NCI-H187 treated with DMSO at 0.1 percent for 48 hours (cell line): ENCODE measurements at places on chromosomes 4 and X.

GRCh38 chr4:112206431-112206830, 25.2 kb upstream of the AP1AR start:
- no peak for DNase-seq

- no peak for DNase-seq
Measured at GRCh38 chr4:3044870-3045819, 29.2 kb downstream of the HTT-AS start.

- DNase-seq = no peak
Measured at GRCh38 chr4:168852933-168853713, 156.9 kb downstream of the CBR4 start.

DNA sequence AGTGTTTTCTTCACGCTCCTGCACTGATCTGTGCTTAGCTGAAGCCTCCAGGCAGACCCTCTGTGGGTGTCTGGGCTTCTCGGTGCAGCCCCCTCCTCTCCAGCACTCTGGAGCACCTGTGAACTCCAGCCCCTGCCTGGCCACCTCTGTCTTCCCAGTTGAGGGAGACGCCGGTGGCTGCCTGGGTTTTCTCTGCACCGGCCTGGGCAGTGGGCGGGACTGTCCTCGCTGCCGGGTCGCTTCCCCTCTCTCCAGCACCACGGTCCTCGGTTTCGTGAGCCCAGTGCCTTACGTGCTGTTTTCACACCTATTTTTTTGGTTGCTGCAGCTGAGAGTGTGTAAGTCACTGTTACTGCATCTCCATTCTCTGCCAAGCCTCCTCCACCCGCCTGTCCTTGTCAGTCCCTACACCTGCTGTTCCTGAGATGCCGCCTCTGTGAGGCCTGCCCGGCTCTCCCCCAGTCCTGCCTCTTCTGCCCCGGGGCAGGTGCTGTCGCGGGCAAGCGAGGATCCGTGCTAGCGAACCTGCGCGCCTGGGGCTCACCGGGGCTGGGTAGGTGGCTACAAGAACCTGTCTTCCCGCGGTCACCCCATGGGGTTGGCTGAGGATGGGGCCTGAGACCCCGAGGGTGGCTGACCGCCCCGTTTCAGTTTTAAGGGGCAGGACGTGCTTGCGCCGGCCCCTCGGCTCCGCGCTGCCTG, 2.4 kb upstream of the FGFRL1 start:
- DNase-seq = no peak

DNA sequence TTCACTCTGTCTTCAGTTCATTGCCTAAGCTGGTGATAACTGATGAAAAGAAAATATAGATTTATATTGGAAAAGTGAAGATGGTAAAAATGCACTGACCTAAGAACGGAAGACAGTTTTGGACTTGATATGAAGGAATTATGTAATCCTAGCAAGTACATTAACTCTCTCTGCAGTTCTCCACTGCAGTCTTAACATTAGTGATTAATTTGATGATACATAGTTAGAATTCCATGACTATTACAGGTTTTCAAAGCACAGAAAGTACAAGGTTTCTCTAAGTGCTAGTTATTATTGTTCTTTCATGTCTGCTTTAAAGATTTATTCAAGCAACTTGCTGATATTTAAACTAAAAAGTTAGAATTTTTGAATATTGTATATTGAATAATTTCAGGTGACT, 1591.7 kb upstream of the ADGRL3 start:
- DNase-seq = no peak

DNA sequence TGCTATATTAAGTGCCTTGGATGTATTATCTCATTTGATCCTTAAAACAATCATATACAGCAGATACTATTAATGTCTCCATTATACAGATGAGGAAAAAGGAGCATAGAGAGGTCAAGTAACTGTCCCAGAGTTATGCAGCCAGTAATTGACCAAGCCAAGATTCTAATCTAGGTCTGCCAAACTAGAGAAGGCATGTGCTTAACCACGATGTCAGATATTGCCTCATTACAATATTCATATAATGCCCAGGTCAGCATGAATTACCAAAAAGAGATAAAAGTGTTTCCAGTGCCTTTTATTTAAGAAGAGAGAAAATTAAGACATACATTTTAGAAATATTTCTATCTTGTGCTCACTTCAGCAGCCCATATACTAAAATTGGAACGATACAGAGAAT, 7.1 kb downstream of the ARHGEF6 start:
- DNase-seq = no peak

GRCh38 chr4:156870131-156870530, 101.5 kb downstream of the PDGFC start:
- DNase-seq = no peak

- no peak for DNase-seq
Measured at GRCh38 chrX:154140742-154141141, 3.3 kb upstream of the OPN1LW start.

- no peak for DNase-seq
Measured at GRCh38 chr4:172125443-172125842, 312.2 kb downstream of the GALNTL6 start.

GRCh38 chr4:152585023-152585441, 49.1 kb upstream of the FBXW7 start:
- DNase-seq = no peak

- no peak for DNase-seq
Measured at GRCh38 chrX:74490247-74490646, 69.0 kb downstream of the SLC16A2 start.

DNA sequence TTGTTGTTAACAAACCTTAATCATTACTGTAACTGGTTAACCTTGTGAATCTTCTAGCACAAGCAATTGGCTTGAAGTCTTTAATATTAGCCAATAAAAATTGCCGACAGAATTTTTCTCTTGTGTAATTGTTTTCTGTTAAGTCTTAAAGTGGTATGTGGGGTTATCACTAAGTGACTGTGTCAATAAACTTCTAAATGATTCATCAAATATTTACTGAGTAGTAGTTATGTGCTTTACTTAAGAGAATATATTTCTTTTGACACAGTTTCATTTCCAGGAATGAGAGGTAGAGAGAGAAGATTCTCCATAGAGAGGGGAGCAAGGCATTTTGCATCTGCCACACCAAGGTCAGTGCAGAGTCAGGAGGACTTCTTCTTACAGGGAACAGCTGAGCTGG, 2361.6 kb upstream of the AGA start:
- no peak for DNase-seq

GRCh38 chrX:102720237-102721168, at the start of gene GPRASP3:
TSS of gene GPRASP3 (plus strand) at chrX:102720743. CDS start at chrX:102748996, 28,253 bp downstream.
- DNase-seq = peak; percentile 28

GRCh38 chr4:11116940-11117339, 311.8 kb downstream of the HS3ST1 start:
- no peak for DNase-seq

GRCh38 chr4:4613641-4614286, 71.9 kb upstream of the STX18 start:
- no peak for DNase-seq

DNA sequence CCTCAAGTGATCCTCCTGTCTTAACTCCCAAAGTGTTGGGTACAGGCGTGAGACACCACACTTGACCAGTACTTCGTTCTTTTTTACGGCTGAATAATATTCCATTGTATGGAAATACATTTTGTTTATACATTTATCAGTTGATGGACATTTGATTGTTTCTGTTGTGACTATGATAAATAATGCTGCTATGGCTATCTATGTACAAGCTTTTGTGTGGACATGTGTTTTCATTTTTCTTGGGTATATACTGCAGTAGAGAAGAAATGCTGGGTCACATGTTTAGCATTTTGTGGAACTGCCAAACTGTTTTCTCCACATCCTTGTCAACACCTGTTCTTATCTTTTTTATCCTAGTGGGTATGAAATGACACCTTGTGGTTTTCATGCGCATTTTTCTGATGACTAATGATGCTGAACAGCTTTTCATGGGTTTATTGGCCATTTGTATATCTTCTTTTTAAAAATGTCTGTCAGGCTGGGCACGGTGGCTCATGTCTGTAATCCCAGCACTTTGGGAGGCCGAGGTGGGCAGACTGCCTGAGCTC, 37.3 kb downstream of the SAT1 start:
- no peak for DNase-seq

DNA sequence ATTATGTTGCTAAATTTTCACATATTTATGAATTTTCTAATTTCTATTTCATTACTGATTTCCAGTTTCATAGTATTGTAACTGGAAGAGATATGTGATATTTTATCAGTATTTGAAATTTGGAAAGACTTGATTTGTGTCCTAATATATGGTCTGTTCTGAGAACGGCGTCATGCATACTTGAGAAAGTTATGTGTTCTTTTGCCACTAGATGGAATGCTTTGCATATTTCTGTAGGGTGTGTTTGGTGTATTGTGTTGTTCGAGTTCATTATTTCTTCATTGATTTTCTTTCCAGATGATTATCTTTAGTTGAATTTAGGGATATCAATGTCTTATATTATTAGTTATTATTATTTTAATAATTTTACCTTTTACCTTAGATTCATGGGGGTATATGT, 110.6 kb upstream of the ITM2A start:
- DNase-seq = no peak

- DNase-seq = no peak
Measured at GRCh38 chr4:164888096-164888715, 11.2 kb downstream of the APELA start.

DNA sequence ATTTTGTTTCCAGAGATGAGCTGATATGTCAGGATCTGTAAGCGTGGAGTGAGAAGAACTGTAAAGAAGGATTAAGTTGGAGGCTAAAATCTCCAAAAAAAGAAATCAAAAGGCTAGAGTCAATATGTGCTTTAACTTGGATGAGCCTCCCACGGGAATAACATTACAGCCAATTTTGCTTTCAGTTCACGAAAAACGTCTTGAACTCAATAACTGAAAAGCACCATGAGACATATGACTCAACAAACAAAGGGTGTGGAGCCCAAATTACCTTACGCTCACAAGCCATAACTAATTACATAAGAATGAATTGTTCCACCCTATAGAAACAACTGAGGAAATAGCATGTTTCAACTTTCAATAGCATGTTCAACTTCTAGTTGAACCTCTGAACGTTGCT, 22.3 kb downstream of the TMPRSS11D start:
- DNase-seq = no peak

DNA sequence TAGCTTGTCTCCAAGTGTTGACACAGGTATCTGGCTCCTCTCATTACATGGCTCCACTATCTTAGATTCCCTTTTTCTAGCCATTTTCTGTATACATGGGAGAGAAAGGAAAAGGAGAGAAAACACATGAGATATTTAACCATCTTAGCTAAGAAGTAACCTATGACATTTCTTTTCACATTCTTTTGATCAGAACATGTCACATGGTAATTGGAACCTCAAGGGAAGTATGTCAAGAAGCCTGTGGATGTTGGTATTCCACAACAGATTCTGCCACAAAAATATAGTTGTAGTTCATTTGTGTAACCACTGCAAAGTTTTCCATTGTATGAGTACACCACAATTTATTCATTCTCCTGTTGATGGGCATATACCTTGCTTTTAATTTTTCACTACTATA, 18.7 kb upstream of the GABRB1 start:
- DNase-seq = no peak
